ENCODE measurements at places on chromosomes 5 and 9. TPM values are rescaled to one million over a fixed set of nuclear protein-coding genes. Genes with fewer than 3 reads are reported as not detected.

CACNA1B gene
- total RNA-seq, result 0.03 TPM

PCDHB11 gene
- total RNA-seq, result 0.11 TPM

GGTA1 gene
- total RNA-seq, result not detected

OSMR gene
- total RNA-seq, result 76.1 TPM

DIPK1B gene
- total RNA-seq, result 10.1 TPM

SHB gene
- 58.0 TPM for total RNA-seq

IL3 gene
- not detected for total RNA-seq

MAPK9 gene
- total RNA-seq, result 41.6 TPM

PGM5 gene
- total RNA-seq, result not detected

ZNF483 gene
- 0.53 TPM for total RNA-seq

ARHGEF37 gene
- total RNA-seq, result 0.82 TPM

OMD gene
- total RNA-seq, result not detected

IL5 gene
- total RNA-seq, result not detected

TMEM174 gene
- not detected for total RNA-seq

SNCAIP gene
- total RNA-seq, result 0.05 TPM

CDX1 gene
- total RNA-seq, result not detected

NREP gene
- 2.7 TPM for total RNA-seq

NTNG2 gene
- 3.6 TPM for total RNA-seq

SPINK7 gene
- not detected for total RNA-seq

SMIM33 gene
- total RNA-seq, result not detected

GBGT1 gene
- 2.8 TPM for total RNA-seq

DBH gene
- not detected for total RNA-seq

ACSL6 gene
- not detected for total RNA-seq

LOX gene
- 1.6 TPM for total RNA-seq

ENTPD8 gene
- total RNA-seq, result 0.28 TPM

GAPT gene
- total RNA-seq, result not detected

CAVIN4 gene
- 0.39 TPM for total RNA-seq

CYSRT1 gene
- 3.5 TPM for total RNA-seq

OR1J2 gene
- total RNA-seq, result not detected

IL33 gene
- 1.2 TPM for total RNA-seq

Data from A549 treated with CpdA at 1 μM for 4 hours (cell line).